NCI-H1105 treated with DMSO at 0.1 percent for 48 hours (cell line): ENCODE measurements at places on chromosomes 5 and 9.

GRCh38 chr9:86545090-86545489 is 190.9 kb upstream of the TUT7 start:
- no peak for DNase-seq

GRCh38 chr5:159027504-159027903 is 72.2 kb downstream of the EBF1 start:
- DNase-seq: no peak

- DNase-seq: peak; percentile 83
Observed at GRCh38 chr9:122463828-122464632, 13.7 kb downstream of the OR1J1 start.

GRCh38 chr5:53130266-53130665 is 20.7 kb upstream of the MOCS2 start:
- DNase-seq: no peak

GRCh38 chr5:14915291-14915952 is 43.8 kb upstream of the ANKH start:
- DNase-seq: no peak

DNA sequence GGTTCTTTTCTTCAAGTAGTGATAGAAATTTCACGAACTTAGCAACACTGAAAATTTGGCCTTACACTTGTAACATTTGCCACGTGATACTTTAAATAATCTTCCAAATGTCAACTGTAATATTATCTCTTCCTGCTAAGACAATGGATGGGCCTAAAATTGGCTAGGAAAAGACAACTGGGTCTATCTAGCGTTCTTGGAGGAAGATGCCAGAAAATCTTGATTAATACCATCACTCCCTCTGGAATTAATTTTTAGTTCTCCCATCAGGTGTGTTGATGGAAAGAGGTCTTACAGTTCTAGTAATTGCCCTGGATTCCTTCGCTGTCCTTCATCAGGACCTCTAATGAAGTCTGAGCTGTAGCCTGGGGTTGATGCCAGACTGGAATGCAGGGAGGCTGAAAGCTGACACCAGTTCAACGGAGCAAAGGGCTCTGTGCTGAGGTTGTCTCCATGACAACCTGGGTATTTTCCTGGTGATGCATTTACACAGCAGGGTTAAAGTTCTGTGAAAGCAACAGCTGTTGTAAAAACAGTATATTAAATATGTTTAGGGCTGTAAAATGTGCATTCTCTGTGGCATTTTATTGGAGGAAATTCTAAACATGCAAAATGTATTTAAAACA is 92.3 kb downstream of the GAS1 start:
- peak; percentile 74 for DNase-seq

- no peak for DNase-seq
Observed at GRCh38 chr5:172898843-172899369, 60.3 kb upstream of the RPL26L1 start.
